Activated CD8-positive, alpha-beta memory T cell treated with anti-CD3 and anti-CD28 coated beads for 1 hour (primary cell): ENCODE measurements at places on chromosomes 7 and 10.

- no peak for DNase-seq
Measured at GRCh38 chr10:78909221-78909620, 159.5 kb upstream of the ZMIZ1 start.

DNA sequence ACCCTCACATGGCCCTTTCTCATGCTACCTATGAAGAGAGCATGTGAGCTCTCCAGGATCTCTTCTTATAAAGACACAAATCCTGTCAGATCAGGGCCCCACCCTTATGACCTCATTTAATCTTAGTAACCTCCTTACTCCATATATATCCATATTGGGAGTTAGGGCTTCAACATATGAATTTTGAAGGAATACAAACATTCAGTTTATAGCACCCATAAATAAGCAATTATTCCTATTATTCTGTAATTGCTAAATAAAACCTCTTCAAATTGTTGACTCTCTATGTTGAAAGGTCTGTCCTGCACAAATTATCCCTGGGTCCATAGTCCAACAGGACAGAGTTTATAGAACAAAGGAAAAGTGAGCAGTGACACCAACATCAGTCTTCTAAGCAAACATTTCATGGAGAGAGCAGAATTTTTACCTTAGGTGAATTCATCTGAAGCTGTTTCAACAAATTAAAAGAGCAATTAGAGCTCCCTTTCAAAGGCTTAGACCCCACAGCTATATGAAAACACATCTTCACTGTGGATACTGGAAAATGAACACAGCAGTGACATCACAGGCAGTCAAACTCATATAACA lies 12.2 kb downstream of the DOCK4 start:
- DNase-seq = no peak

DNA sequence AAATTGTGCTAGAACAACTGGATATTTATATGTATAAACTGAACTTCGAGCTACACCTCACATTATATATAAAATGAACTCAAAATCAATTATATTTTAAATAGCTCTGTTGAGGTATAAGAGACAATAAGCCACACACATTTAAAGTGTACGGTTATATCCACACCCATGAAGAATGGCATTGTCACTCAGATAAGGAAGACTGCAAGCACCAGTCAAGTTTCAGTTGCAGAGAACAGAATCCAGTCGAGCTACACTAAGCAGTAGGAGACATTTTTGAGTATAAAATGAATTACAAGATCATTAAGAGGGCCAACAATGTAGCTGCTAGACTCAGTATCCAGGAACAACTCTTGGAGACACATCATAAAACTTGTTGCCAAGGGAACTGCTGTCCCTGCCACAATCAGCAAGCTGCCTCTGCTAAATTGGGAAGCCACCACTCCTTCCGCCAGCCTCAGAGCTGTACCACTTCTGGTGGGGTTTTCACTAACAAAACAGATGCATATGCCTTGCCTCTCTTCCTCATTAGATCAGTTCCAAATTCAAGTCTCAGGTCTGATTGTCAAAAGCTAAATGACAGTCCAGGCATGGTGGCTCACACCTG lies 19.6 kb upstream of the GPNMB start:
- no peak for DNase-seq

DNA sequence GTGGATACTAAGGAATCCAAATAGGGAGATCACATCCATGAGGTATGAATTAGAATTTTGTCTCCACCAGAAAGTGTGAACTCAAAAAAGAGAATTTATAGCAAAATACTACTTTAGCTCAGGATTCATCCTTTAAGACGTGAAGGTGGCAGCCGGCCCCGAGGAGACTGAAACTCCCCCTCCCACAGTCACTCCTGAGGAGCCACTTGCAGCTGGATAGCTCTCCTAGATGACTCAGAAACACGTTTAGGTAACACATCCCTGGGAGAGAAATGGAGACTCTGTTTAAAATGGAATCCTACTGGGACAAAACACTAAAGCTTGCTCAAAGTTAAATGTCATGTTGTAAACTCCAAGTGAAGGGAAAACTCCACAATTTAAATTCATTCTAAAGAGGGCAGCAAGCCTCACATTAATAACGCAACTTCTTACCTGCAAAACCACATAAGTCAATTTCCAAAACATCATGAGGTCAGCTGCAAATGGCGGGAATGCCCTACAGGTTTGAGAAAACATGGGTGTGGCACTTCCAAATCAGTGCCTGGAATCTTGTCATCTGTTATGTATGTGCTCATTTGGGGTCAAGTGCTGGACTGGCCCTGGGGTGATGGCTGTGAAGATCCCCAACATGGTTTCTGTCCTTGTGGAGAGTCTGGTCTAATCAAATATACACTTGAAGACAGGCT lies 46.2 kb downstream of the ICA1 start:
- DNase-seq = no peak

- DNase-seq = no peak
Measured at GRCh38 chr10:125629758-125630376, 53.1 kb downstream of the TEX36 start.

DNA sequence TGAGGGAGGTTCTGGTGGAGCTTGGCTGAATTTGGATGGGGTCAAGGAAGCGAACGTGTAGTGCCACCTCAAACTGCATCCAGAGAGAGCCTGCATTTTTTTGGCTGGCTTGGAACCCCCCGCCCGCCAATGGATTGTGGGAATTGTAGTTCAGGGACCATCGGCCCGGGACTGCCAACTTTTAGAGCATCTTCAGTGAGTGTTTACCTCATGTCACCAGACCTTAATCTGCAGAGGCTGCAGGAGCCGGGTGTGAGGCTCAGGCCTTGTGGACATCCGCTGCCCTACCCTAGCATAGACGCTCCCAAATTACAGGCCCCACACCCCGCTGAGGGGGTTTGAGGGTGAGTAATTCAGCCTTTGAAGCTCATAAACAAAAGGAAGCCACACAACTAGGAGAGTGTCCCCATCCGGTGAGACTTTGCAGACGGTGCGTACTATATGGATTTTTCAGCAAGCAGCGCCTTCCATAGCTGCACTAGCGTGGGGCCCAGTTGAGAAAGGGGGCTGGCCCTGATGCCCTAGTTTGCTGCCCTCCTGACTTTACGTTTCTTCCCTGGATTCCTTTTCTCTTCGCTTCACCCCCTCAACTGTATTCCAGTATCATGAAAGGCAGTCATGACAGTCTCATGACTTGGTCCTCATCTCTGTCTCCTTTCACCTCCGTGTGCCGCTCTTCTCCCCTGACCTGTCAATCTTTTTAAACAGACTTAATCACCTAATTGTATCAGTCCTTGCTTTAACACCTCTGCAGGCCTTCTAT lies 717 bp downstream of the CNPY4 start:
- DNase-seq = no peak

- no peak for DNase-seq
Measured at GRCh38 chr7:133932591-133932990, 194.5 kb upstream of the LRGUK start.

DNA sequence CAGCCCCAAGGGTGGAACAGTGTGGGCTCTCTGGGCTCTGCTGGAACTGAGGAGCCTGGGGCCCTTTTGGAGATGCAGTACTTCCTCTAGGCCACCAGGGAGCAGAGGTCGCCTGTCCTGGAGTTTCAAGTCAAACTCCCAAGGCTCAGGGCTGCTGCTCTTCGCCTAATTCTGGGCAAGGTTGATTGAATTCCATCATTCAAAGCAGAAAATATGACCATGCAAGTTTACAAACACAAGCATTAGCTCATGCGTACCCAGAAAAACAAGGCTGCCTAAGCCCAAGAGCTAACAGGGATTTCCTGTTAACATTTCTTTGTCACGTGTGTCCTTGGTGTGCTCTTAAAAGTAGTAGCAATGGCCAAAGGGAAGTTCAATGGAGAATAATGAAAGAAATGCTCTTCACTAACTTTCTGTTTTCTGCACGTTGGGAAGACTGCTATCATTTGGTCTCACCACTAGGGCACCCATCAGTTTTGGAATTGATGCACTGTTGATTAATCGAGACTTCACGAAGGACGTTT lies 20.1 kb downstream of the LDB3 start:
- no peak for DNase-seq

DNA sequence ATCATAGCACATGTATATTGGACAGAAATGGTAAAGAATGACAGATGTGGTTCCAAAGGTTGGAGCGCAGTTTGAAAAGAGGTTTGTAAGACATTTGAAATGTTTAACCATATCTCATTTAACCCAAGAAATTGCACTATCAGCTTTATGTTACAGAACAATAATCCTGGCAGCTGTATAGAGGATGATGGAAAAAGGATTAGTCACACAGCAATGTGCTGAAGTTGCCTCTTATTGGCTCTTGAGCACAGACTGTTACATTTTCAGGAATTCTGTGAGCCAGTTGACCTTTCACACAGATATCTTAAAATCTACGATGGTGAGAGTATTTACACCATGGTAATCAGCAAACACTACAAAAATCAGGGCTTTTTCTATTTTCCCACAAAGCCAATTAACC lies 3.9 kb downstream of the COG5 start:
- DNase-seq = no peak

DNA sequence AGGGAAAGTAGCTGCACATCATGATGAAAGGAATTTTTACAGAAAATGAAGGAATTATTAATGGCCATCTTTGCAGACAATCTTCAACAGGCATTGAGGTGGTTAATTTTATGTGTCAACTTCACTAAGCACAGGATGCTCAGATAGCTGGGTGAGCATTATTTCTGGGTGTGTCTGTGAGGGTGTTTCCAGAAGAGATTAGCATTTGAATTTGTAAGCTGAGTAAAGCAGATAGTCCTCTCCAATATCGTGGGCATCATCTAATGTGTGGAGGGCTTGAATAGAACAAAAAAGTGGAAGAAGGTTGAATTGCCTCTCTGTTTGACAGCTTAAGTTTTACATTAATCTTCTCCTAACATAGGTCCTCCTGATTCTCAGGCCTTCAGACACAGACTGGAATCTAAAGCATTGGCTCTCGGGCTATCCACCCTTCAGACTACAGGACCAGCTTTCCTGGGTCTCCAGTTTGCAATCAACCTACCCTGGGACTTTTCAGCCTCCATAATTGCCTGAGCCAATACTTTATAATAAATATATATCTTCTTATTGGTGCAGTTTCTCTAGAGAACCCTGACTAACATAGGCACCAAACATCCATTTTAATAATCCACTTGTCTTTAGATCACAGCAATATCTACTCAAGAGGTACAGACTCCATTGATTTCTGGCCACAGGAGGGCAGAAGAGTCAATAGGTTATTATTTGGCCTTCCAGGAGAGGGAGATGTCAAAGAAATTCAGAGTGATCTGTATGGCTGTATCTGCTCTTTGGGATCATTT lies 10.5 kb upstream of the CRPPA start:
- DNase-seq = no peak

- no peak for DNase-seq
Measured at GRCh38 chr7:47498229-47499056, 83.5 kb downstream of the TNS3 start.

DNA sequence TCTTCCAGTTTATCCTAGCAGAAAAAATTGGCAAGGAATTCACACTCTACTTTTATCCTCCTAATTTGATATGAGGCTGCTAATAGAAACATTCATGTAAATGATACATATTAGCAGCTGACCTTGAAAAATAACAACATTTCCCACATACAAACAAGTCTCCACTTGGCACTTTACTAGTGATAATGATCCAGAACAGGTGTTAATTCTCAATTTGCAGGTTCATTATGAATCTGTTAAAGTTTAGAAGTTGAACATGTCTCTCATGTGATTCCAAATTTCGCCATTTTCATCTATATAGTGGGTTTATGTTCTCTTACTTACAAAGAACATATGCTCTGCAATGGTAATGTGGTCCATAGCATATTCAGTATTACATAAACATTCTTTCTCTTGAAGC lies 1396.8 kb upstream of the LRRTM3 start:
- DNase-seq = no peak

DNA sequence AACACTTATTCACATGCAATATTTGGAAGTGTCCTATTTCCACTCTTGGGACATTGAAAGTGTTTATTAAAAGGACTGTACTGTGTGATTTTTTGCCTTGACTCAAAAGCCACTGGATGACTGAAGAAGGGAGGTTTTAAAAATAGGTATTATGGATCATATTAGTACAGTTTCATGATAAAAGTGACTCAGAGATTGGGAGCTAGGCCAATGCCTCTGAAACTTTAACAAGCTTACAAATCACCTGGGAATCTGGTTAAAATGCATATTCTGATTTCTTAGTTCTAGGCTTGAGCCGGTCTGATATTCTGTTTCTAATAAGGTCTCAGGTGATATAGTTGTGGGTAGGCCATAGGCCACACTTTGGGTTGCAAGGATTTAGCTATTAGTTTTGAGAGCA lies 191.2 kb downstream of the PLXDC2 start:
- DNase-seq = no peak

DNA sequence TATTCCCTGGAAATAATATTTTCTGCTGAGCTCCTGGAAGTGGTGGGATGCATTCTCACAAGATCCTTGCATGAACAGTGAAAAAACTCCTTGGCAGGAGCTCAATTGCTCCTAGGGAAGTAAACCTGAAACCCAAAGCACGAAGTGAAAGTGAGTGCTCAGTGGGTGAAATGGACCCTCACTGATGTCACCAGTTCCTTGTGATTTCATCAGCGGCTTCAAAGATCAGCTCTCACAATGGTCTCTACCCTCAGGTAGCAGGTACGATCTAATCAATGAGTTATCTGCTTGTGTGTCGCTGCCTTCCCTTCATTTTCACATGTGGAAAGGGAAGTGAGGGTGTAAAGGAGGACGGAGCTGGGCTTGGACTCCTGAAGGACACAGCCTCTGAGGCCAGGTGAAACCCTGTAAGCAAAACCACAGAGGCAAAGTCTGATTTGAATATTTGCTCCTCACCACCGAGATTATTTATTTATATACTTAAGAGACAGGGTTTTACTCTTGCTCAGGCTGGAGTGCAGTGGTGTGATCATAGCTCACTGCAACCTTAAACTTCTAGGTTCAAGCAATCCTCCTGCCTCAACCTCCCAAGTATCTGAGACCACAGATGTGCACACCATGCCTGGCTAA lies 255.4 kb upstream of the LYZL1 start:
- DNase-seq = no peak

GRCh38 chr7:53238021-53238605 lies 202.7 kb downstream of the POM121L12 start:
- no peak for DNase-seq

DNA sequence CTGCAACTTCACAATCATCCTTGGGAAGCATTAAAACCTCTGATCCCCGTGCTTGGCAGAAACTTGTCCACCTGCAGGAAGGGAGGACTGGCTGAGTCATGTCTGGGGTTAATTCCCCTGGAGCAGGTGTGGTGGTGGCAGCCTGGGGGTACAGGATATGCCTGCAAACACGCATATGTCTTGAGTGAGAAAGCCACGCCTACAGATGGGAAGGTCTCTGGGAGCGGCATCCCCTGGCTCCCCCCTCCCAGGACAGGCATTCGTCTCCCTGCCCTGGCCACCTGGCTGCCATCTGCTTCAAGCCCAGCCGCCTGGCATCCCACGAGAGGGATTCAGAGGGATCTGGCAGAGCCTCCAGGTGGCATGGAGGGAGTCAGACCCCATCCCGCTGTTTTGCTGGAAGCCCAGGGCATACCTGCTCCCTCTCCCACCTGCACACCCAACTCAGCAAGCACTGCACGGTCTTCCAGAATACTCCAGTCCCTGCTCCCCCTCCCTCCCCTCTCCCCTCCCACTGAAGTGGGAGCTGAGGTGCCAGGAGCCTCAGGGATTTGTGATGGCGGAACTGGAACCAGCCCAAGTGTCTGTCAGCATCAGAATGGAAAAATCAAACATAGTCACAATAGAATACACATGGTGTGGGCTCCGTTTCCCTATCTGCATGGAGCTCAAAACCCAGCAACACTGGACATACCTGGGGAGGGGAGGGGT lies 61.0 kb downstream of the CAMK2B start:
- DNase-seq = no peak
